ENCODE measurements at places on chromosomes 3 and 15.

GRCh38 chr3:129560269-129560787 is 17.4 kb downstream of the H1-8 start:
- DNase-seq, result peak; percentile 71

GRCh38 chr3:188316021-188316722 is 162.2 kb downstream of the LPP start:
- DNase-seq, result peak; percentile 3

DNA sequence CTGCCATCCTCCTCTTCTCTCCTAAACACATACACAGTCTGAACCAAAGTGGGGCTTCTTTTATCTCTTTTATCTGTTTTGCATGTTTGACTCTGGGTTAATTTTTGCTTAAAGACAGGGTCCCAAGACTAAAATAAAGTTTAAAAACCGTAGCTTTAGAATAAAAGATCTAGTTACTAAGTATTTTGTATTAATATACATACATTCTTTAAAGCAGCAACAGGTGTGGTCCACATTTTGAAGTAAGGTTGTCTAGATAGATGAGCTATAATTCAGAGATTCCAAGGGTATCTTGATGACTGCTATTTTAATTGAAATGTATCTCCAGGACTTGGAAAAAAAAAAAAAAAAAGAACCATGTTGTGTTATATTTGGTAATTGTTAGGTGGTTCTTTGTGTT is 61.3 kb downstream of the CALML4 start:
- no peak for DNase-seq

GRCh38 chr3:71061037-71061436 is 522.5 kb downstream of the FOXP1 start:
- DNase-seq, result no peak

DNA sequence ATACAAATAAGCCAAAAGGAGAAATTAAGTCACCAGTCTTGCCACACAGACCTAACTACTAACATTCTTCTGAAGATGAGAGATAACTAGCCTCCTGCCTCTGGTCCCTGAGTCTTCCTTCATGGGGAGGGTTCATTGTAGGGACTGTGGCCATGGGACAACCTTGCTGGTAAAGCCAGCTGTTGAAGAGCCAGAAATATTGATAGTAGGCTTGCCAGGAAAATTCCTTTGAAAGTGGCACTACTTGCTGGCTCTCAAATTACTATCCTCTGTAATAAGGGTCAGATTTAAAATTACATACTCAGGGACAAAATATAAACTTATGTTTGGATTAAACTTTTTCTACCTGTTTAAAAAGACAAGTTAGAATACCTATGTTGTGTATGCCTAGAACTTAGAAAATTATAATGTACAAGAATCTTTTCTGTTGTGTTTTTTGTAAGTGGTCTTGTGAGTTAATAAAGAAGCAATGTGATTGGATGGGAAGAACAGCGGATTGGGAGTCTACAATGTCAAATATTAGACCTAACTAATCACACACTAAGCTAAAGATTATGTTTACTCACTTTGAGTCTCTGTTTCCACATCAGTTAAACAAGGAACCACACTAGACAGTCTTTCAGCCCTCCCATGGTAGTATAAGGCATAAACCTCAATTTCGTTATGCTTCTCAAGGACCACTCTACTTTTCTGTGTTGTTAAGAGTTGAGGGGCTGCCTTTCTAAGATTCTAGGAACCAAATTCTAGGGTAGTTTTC is 60.0 kb upstream of the TRIM71 start:
- DNase-seq, result peak; percentile 62

GRCh38 chr3:162390891-162391290 is 894.3 kb downstream of the OTOL1 start:
- no peak for DNase-seq

GRCh38 chr3:31077021-31077601 is 182.7 kb upstream of the GADL1 start:
- DNase-seq, result peak; percentile 50

DNA sequence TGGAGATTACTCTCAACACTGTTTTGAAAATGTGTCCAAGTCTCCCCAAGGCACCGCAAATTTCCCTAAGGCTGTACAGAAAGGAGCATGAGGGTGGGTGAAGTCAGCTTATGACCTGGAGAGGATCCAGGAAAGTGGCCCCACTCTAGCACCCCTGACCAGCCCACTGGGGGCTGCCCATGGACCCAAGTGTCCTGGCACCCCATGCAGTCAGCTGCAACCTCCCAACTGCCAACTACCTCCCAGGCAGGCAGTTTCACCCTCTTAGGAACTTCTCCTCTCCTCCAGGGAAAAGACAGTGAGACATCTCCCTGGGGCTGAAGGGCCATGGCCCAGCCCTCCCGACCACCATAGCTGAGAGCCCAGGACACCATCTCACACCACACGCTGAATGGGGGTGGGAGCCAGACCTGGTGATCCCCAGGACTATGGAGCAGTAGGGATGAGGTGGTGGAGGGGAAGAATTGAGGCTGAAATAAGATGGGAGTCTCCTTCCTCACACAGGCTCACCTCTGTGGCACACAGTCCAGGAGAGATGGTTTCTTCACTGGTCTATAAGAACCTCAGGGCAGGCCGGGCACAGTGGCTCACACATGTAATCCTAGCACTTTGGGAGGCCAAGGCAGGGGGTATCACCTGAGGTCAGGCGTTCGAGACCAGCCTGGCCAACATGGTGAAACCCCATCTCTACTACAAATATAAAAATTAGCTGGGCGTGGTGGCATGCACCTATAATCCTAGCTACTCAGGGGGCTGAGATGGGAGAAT is 104.4 kb downstream of the DAPK2 start:
- no peak for DNase-seq

GRCh38 chr15:82871358-82871757 is 61.9 kb downstream of the WHAMM start:
- no peak for DNase-seq

- peak; percentile 80 for DNase-seq
Observed at GRCh38 chr3:186930143-186930640, at the start of gene ST6GAL1. Gene ST6GAL1, plus strand, starts transcription at chr3:186930526. Its CDS starts 112,178 bp downstream, at chr3:187042704.

GRCh38 chr3:153976891-153977554 is 144.2 kb upstream of the ARHGEF26 start:
- DNase-seq, result no peak

DNA sequence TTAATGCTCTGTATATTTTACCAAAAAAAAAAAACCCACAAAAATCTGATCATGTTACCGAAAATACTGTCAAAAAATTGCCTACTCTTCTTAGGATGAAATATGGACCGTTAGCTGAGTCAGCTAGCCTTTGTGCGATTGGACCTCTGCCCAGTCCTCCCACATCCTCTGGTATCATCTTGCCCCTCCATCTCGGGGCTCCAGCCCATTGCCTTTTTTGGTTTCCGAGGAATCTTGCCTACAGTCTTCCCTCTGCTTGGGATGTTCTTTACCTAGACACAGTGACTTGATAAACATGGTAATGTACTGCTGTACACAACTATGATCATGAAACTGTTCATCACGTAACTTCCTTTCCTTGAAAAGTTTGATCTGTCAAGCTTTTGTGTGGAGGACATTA is 371.4 kb downstream of the SV2B start:
- no peak for DNase-seq

- DNase-seq, result no peak
Observed at GRCh38 chr3:53139906-53140846, 9.9 kb upstream of the RFT1 start.

- no peak for DNase-seq
Observed at GRCh38 chr15:69908590-69909420, 188.9 kb downstream of the TLE3 start.

- DNase-seq, result no peak
Observed at GRCh38 chr3:43165786-43166185, 59.9 kb upstream of the POMGNT2 start.

DNA sequence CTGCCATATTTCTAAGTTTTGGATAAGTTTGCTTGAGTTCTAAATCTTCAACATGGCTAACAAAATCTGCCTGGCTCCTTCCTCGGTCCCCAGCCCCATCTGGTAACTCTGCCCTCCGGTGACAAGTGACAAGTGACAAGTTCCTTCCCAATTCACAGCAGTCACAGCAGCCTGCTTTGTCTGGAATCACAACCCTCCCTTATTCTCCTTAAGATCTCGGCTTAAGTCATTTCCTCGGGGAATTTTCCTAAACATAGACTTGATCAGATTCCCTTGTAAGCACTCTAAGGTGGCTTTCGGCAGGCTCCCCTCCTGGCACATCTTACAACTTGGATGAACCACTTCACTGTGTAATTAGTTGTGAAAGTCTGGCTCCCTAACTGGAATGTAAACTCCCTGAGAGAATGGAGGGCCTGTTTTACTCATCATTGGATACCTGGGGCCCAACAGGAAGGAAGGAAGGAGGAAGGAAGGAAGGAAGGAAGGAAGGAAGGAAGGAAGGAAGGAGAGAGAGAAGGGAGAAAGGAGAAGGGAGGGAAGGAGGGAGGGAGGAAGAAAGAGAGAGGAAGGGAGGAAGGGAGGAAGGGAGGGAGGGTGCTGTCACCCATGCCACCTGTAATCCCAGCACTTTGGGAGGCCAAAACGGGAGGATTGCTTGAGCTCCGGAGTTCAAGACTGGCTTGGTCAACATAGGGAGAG is 126.4 kb downstream of the SHQ1 start:
- no peak for DNase-seq

- DNase-seq, result peak; percentile 53
Observed at GRCh38 chr3:72018343-72018984, 233.5 kb upstream of the PROK2 start.

DNA sequence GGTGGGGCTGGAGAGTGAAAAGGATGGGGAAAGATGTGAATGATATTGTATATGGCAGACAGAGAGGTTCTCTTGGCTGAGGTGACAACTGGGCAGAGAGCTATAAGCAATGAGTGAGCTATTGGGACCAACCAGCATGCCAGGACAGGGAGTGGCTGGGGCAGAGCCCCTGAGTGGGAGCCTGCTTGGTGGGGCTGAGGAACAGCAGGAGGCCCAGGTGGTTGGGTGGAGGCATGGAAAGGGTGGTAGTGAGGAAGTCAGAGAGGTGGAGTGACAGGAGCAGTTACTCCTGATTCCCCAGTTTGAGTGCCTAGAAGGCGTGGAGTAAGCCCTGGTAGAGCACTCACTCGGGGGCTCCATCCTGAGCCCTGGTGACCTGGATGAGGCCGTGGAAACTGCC is 15.5 kb upstream of the TNFAIP8L3 start:
- no peak for DNase-seq

DNA sequence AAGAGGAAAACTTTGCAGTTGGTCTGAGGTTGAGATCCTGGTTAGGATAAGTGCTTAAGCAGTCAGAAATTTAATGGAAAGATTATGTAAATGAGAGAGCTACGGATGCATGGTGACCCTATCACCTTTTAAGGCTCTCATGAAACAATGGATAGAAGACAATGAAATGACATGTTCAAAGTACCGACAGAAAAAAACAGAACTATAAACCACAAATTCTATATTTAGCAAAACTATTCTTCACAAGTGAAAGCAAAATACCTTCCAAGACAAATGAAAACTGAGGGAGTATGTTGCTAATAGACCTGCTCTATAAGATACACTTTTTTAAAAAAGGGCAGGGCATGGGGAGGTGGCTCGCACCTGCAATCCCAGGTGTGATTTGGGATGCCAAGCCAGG is 32.2 kb downstream of the DNAAF4 start:
- peak; percentile 23 for DNase-seq

- no peak for DNase-seq
Observed at GRCh38 chr3:50612234-50612882, 784 bp upstream of the CISH start.

DNA sequence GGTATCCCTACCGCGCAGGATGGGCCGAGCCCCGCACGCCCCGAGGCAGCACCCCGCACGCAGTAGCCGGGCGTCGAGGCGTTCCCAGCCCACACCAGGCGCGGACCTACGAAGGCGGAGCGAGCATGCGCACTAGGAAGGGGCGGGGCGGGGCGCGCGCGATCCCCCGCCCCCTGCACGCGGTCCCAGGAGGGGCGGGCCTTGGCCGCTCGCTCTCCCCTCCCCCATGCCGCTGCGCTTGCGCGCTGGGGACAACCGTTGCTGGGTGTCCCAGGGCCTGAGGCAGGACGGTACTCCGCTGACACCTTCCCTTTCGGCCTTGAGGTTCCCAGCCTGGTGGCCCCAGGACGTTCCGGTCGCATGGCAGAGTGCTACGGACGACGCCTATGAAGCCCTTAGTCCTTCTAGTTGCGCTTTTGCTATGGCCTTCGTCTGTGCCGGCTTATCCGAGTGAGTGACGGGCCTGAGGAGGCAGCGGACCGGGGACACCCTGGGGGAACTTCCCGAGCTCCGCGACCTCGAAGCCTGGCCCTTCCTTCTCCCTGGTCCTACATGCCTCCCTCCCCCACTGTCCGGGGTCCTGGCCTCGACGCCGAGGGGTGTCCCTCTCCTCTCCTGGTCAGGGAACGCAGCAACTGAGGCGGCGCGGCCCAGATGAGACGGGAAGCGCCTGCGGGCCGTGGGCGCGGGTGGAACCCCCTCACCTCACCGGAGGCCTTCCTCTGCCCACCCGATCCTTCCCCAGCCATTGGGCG is at the start of gene SPESP1:
Gene SPESP1 (plus strand): TSS at position 258 of the 755 bp plus-strand sequence. CDS start 129 bp downstream, at position 387.
- DNase-seq, result no peak

All from NB4 (cell line).